ENCODE measurements at places on chromosomes 6 and 20.

GRCh38 chr20:434221-434620 is 26.1 kb downstream of the RBCK1 start:
- DNase-seq = no peak

DNA sequence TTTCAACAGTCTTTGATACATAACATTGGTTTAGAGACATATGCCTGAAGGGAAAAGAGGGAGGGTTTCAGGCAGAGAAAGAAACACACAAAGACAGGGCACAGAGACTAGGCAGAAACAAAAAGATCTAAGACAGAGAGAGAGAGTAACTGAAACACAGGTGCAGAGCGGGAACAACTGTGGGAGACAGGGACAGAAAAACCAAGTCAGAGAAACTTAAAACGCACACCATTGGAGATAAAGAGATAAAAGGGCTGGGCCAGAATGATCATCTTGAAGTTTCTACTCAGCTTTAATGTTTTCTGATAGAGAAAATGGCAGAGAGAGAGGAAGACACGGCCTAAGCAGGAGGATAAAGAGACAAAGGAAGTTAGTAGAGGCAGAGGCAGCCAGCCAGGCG is 11.8 kb downstream of the UNC5CL start:
- DNase-seq = no peak

DNA sequence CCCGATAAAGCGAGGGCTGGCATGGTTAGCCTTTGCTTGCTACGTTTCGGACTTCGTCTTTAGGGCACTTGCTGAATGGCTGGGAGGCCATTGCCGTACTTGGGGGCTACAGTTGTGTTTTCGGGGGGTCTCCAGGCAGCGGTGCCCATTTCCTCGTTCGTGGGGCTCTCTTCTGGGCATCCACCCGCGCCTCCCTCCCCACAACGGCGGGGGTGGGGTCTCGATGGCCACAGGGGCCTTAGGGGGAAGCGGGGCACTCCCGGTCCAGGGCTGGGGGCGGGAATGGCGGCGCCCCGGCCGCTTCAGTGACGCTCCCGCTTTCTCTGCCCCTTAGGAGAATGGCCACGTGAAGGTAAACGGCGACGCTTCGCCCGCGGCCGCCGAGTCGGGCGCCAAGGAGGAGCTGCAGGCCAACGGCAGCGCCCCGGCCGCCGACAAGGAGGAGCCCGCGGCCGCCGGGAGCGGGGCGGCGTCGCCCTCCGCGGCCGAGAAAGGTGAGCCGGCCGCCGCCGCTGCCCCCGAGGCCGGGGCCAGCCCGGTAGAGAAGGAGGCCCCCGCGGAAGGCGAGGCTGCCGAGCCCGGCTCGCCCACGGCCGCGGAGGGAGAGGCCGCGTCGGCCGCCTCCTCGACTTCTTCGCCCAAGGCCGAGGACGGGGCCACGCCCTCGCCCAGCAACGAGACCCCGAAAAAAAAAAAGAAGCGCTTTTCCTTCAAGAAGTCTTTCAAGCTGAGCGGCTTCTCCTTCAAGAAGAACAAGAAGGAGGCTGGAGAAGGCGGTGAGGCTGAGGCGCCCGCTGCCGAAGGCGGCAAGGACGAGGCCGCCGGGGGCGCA is 2.4 kb downstream of the MARCKS start:
- no peak for DNase-seq

DNA sequence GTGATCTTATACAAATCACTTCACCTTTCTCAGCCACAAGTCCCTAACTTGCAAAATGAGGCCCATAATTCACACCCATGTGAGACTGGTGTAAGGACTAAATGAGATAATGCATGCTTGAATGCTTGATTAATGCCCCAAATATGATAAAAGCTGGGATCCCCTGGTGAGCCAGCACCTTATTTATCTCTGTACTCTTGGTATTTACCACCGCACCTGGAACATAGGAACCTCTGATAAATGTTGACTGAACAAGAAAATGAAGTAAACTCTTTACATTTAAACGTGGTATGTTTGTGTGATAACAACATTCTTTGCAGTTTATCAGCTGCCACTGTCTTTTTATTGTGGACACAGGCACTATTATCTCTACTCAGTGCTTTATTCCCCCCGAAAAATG is 2.5 kb upstream of the APOBEC2 start:
- no peak for DNase-seq

- no peak for DNase-seq
Observed at GRCh38 chr6:154602708-154603107, 92.2 kb upstream of the CNKSR3 start.

DNA sequence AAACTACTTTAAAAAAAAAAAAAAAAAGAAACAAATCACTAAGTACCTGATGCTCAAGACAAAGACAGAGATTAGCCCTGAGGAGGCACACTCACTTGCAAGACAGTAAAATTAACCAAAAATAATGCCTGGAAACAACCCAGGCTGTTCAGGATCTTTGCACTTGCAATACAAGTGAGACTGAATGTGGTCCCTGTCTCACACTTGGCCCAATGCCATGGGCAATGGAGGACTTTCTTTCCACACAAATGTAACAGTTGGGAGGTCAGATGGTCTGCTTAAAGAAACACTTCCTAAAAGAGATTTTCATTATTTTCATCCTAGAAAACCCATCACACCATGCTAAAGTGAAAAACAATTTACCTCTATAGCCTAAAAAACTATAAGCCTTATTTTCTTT is 16.2 kb downstream of the STAU1 start:
- no peak for DNase-seq

DNA sequence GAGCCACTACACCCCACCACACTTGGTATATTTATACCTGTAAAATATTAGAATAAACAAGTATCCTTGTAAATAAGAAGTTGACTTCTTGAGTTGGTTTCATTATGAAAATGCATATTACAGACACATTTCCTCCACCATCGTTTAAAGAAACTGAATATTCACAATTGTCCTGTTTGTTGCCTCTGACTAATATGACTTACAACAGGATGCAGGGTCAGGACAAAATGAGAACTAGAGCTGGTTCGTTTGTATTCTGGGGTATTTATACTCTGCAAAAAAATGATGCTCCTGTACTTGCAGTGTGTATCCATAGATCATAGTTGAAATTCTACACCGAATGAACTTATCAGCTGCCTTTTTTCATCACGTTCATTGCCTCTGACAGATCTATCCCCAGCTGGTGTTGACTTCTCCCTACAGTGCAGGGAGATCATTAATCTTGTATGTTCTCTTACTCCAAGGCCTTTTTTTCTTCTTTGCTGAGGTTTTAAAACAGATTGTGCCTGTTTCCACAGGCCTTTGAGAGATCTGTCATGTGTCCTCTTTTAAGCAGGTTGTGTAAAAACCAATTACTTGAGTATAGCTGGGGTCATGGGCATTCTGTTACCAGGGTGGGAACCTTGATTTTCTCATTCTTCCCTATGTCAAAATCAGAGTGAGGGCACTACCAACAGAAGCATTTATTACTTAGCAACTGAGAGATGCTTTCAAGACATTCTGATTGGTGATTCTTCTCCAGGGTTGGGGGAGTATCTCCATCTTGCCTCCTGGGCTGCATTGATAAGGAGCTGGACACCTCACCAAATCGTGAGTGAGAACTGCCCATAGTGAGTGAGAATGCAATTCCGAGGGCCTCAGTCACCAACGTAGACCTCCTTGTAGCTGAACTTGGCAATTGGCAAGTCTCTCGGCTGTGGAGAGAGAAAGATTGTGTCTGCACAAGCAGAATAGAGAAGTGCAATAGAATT is 78.8 kb upstream of the CD83 start:
- DNase-seq = peak; percentile 87

DNA sequence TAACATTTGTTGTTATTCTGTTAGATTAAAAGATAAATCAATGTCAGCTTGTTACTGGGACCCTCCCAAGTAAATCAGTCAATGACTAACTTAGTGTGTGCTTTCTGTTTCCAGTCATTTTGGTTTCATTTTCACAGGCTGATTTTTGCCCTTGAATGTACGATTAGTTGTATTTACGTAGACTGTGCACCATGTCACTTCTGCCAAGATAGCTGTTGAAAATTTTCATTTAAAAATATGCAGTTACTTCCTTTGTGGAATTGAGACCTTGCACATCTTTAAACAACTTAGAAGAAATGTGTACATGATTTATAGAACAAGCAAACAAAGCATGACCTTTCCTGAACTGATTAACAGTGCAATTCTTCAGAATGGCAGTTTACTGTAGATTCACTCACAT is 944.8 kb upstream of the CITED2 start:
- DNase-seq = no peak
